Hematopoietic multipotent progenitor cell treated with erythropoietin and hydrocortisone succinate and interleukin-3 and kit ligand, for 8 days (in vitro differentiated cells): ENCODE measurements at places on chromosomes 12 and 14.
A peak's percentile ranks its signal among the peaks of the same experiment; 100 is the strongest.

DNA sequence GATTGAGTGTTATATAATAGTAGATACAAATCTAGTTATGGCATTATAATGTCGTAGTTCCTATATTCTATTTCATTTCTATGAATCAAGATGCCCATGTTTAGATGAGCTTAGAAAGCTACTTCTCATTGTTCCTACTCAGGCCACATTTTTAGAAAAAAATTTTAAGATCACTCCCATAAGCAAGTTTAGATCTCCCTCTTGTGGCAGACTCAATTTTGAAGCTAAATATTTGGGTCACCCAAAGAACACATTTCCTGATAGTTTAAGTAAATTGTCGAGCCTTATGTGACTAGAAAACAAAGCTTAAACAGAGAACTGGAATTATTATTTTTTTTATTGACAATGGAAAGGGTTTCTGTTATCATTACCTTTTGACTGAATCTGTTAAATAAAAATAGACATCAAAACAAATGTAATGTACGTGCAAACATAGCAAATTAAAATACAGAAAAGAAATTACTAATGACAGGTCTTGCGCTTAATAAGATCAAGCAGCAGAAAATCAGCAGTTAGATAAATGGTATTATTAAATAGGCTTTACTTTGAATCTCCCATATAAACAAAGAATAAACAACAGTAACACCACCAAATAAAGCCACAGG is 180.2 kb downstream of the ACSS3 start:
- peak; percentile 23 for DNase-seq

DNA sequence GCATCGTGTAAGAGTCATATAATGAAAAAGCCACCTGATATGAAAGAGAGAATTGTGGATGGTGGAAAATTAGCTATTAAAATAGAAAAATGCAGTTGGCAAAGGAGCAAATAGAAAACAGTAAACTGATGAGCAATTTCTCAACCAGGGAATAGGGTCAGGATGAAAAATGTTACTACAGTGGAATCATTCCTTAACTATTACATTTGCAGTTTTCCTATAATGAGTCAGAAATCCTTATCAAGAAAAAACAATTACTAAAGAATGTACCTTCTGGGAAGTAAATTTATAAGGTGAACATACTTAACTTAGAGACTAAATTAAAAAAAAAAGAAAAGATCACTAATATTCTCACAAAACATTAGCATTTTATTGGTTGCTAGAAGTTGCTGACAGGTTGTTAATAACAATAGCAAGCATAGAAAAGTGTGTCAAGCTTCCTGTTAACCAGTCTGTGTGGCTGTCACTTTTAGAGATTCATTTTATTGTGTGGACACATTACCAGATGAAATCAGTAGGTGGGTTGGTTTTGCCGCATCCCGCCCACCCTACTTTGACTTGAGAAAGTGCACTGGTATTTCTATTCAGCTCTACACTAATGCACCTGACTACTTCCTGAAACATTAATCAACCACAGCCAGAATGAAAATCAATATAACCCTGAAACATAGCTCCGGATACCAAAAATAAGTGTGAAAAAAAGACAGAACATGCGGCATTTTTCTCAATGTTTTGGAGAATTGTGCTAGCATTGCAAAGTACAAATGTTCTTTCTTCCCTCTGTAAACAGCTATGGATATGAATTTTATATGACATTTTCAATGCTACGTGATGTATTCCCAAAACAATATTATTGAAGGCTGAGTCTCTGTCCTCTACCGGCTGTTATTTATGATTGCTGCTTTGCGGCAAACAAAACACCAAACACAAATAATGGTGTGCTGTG is 576.7 kb downstream of the SLC16A7 start:
- no peak for DNase-seq

GRCh38 chr12:109124878-109125648 is 8.7 kb downstream of the ACACB start:
- DNase-seq: no peak

DNA sequence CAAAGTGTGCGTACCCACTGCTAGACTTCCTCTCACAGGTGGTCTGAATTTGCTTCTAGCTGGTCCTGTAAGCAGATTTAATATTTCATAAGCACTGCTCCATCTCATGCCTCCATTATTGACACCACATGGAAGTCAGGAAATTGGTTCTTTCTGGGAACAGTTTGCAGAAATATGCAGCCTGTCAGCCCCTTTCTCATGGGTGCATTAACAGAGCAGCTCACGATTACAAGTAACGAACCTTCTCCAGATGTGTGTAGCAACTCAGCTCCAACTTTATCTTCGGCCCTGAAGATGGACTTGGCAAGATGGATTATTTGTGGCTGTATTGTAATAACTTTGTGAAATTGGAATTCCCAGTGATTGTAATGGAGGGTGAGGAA is 214.5 kb upstream of the DDHD1 start:
- DNase-seq: no peak

GRCh38 chr12:118166946-118167345 is 31.0 kb downstream of the PEBP1 start:
- DNase-seq: no peak

DNA sequence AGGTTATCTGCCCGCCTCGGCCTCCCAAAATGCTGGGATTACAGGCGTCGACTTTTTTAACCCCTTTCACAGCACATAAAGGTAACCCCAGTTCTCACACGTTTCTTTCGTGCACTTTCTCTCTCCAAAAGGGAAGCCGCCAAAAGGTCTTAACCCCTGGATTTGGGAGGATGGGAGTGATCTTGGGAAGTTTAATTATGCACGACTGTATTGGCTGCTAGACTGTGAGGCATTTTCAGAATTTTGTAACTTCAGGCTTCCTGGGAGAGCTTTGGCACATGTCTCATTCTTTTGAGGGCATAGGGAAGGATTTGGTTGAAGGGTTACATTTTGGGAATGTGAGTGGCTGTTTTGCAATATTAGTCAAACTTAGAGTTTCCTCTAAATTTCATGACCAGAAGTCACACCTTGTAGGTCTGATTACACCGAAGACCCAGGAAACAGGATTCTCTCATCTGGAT is 1.4 kb upstream of the SMARCC2 start:
- DNase-seq: no peak

- DNase-seq: no peak
These were observed 5.2 kb upstream of the GNG2 start for GRCh38 chr14:51855234-51855633.

DNA sequence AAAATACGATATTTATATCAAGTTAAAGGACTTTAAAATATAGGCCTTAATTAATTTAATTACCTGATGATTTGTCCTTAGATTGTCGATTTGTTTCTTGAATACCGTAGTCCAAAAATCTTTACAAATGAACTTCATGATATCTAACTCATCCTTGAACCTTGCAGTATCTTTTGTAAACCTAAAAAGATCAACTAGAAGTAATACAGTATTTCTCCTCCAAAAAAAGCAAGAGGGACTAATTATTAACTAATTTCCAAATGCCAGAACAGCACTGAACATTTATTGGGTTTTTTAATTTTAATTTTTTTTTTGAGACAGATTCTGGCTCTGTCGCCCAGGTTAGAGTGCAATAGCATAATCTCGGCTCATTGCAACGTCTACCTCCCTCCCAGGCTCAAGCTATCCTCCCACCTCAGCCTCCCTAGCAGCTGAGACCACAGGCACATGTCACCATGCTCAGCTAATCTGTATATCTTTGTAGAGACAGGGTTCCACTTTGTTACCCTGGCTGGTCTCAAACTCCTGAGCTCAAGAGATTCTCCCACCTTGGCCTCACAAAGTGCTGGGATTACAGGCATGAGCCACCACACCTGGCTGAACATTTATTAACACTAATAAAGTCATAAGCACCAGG is 11.8 kb downstream of the TRAPPC6B start:
- DNase-seq: no peak

DNA sequence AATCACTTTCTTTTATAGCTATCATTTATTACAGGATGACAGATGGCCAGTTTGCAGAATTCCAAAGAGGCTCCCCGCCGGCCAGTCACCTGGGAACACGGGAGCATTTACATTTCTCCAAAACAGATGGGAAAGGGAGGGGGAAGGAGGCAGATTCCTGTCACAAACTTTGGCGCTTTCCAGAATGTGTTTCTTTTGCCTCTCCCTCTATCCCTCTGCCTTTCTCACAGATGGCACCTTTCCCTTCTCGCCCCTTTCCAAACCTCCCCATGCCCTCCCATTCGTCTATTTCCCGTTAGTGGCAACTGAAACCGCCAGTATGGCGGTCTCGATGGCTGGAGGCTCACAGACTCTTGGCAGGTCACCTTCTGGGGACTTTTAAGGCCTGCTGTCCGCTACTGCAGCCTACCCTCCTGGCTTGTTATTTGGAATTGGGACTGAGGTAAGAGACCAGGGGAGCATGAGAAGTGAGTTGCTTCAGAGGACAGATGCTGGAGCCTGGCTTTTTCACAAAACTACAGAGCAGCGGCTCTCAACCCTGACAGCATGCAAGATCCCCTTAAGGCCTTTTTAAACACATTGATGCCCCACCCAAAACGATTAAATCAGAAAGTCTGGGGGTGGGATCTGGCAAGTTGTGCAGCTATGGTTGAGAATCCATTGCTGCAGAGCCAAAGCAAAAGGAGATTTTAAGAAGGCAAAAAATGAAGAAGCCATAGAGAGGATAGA is 161.5 kb upstream of the VASH1 start:
- no peak for DNase-seq

DNA sequence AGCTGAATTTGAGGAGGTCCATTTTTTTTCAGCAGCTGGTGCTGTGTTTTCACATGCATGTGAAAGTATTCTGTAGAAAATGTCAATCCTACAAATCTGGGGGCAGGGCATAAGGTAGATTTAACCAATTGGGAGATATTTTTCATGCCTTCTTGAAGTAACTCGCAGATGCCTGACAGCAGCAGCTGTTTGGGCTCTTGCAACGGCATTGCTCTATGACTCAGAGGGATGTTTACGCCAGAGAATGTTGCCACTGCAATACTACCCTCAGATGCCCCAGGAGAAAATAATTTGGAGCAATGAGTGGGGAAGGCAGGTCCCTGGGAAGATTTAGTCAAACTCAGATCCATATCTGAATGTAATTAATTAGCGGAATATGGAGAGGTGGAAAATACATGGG is 42.5 kb upstream of the MYBPC1 start:
- DNase-seq: no peak

- no peak for DNase-seq
These were observed 41.7 kb upstream of the MYRFL start for GRCh38 chr12:69783365-69783764.

DNA sequence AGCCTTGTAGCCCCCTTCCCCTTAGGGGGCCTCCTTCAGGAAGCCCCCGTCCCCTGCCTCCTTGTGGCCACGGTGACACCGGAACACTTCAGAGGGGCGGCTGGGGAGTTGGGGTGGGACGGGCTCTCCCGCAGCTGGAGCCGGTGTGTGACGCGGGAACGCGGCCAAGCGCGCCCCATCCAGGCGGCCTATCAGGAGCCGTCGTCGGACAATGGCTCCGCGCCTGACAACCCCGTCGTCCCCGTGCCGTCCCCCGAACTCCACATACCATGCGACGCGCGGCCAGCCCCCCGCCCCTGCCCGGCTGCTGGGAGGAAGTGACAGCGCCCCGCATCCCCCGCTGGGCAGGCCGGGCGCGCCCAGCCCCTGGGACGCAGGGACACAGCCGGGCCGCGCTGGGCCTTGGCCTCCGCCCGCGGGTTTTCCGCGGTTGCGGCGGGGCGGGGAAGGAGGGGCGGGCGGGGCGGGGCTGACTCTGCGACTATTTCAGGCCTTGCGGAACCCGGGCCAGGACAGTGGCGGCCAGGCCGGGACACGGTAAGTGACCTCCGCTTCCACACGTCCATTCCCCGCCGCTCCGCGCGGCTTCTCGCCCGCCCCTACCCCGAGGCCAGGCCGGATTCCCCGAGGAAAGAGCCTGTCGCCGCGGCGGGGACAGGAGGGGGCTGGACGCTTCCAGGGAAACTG is at the start of gene TNFAIP2:
Gene TNFAIP2, plus strand, starts transcription at position 515 of the 687 bp plus-strand sequence. CDS start 2,997 bp downstream, outside the sequence.
- no peak for DNase-seq

GRCh38 chr14:96811985-96812667 is 14.9 kb downstream of the VRK1 start:
- no peak for DNase-seq

GRCh38 chr12:107457362-107457935 is 228.2 kb upstream of the PWP1 start:
- DNase-seq: no peak

DNA sequence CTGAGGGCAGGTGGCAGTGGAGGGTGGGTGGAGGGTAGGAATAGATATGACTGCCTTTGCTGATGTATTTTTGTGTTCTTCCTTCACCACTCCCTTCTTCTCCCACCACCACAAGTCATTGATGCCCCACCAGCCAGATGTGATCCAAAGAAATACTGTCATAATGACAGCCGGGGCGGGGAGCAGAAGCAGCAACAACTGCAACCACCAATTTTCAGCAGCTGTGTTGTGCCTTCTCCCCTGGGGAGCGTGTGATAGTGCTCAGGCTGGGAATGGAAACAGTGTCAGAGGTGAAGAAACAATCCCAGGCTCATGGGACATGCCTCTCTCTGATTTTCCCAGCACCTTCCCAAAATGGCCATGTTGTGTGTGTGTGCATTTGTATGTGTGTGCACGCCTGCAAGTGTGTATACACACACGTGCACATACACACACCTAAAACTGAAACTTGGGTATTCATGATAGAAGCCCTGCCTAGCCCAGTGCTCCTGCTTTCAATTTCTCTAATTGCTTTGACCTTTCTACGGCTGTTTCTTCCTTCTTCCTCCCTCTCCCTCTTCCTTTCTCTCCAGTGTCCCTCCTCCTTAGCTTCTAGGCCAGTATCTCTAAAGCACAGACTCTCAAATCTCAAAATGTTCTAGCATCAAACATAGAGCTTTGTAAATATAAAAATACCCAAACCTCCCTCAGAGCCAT is 299.2 kb upstream of the FKBP4 start:
- DNase-seq: no peak

DNA sequence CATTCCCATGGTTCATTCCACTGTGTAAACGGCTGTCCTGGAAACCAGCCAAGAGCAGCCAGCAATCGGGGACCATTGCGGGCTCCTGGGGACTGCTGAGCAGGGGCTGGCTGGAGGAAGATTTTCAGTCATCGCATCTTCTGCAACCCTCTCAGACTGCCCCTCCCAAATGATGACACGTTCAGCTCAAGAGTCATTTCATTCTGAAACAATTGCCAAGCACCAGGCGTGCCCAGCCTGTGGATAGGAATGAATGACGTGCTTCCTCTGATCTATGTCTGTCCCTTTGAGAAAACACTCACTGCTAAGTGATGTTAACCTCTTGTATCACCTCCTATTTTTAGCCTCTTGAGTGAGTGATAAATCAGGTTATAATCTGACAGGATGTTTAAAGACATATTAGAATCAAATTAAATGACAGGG is 62.0 kb downstream of the NDUFA12 start:
- no peak for DNase-seq

GRCh38 chr14:49861699-49862088 is 9.1 kb upstream of the NEMF start:
- DNase-seq: peak; percentile 80

DNA sequence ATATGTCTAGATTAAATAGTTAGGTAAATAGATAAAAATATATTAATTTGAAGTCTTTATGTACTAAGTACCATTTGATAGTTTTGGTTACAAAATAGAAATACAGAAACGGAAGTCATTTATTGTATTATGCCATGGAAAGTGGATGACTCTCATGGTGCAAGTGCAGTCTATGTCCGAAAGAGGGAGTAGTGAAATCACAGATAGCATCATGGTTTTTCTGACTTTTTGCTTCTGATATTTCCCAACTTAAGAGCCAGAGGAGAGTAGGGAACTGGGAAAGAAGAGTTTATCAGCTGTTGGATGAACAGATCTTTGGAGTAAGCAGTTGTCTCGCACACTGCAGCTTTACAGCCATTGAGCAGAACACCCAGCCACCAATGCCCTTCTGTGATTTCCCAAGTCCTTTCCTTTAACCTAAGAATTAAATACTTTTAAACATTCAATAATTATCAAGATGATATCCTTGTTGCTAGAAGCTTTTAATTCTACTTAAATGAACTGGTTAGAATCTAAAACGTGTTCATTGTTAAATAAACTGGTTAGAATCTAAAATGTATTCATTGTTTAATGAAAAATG is 18.4 kb upstream of the SRGAP1 start:
- DNase-seq: peak; percentile 46
